ENCODE measurements at places on chromosomes 16 and 17.

DNA sequence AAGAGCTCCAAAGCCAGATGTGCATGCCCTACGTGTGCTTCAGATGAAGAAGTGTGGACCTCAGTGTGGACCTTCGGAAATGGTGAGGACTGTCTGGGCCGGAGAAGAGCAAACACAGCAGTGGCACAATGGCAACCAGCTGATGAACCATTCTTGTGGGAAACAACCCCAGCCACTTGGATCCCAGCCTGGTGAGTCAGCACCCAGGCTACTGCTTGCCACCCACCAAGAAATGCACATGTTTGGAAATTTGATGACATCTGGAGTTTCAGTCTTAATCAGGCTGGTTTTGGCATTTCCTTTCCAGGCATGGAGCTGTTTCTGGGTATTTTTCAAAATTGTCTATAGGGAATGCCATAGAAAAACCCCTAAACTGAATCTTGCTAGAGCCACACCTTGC lies 42.7 kb downstream of the DYNLRB2 start:
- no peak for DNase-seq

- no peak for DNase-seq
Measured at GRCh38 chr16:76614269-76614668, 337.1 kb downstream of the CNTNAP4 start.

- DNase-seq: no peak
Measured at GRCh38 chr16:66952430-66953110, 8.5 kb upstream of the CES3 start.

GRCh38 chr17:9401434-9401833 lies 174.2 kb downstream of the STX8 start:
- DNase-seq: no peak

DNA sequence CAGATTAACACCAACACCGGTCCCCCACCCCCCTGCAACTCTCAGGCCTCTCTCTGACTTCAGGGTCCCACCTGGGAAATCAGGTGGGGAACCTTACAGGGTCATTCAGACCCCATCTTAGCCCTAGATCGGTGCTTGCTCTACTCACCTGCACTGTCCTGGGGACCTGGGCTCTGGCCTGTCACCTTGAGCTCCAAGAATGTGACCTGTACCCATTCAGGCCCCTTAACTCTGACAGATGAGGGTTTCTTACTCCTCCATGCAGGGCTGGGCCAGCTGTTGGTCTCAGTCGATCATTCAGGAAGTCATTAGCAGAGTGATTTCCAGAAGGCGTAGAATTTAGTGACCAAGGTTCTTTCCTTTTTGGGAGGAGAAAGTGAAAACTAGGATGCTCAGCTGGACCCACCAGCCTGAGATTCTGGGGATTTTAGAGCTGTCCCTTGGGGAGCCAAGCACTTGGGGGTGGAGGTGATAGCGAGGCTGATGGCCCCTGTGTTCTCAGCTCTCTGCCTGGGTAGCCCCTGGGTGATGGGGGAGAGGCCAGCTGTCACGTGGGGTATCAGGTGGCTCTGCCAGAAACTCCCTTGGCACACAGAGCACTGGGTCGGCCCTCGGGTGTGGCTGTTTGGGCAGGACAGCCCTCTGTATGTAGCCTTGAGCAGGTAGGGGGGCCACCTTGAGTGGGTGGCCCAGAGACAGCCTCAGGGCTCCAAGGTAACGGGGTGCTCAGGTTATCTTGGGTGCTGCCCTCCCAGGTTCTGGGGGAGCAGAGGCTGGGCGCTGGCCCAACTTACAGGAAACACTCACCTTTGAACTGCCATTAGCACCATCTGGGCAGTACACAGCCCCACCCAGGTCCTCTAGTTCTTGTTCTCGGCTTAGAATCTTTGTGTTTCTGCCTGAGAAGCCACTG lies 724 bp downstream of the MVP start:
- DNase-seq: peak; percentile 34

DNA sequence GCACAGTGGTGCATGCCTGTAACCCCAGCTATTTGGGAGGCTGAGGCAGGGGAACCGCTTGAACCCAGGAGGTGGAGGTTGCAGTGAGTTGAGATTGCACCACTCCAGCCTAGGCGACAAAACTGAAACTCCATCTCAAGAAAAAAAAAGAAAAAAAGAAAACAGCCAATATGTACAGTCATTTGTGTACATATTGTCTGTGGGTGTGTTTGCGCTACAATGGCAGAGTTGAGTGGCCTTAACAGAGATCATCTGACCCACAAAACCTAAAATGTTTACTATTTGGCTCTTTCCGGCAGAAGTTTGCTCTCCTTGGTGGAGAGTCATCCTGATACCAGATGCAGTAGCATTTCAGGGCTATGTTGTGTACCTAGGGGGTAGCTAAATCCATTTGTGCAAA lies 57.9 kb downstream of the ARSG start:
- no peak for DNase-seq

DNA sequence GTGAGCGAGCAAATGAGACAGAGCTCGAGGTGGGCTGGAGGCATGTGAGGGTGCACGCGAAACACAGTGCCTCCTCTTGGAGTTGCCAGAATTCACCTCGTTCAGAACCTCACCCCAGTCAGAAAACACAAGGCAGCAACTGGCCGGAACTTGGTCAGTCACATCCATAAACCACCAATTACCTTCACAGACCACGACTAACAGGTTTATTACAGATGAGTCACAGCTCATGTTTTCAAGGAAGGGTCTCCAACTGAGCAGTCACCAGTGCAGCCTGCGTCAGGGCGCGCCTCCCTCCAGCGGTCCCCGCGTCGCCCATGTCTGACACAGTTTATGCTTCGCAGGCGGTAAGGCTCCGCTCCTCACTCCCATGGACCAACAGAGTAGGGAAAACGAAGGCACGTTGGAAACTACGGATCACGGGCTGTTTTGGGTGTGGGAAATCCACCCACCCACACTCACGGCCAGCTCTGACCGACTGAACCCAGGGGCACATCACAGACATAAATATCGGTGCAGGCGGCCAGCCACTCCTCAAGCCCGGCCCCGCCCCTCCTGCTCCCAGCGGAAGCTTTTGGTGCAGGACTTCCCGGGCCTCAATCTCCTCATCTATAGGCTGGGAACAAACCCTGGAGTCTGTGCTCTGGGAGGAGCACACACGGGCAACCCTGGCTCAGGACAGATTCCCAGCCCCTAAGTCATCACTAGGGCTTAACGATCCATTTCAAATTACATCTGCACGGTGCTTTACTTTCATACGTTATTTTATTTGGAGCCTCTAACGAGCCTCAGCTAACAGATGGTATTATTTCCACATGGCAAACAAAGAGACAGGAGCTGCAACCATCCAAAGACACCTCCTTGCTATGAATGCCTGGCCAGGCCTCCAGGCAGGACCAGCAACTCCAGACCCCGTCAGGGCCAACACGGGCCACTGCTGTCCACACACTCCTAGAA lies 126.3 kb downstream of the ZNF778 start:
- no peak for DNase-seq

- DNase-seq: no peak
Measured at GRCh38 chr17:81844327-81844851, 9.5 kb upstream of the PPP1R27 start.

- DNase-seq: no peak
Measured at GRCh38 chr16:2524339-2524938, 4.3 kb downstream of the AMDHD2 start.

DNA sequence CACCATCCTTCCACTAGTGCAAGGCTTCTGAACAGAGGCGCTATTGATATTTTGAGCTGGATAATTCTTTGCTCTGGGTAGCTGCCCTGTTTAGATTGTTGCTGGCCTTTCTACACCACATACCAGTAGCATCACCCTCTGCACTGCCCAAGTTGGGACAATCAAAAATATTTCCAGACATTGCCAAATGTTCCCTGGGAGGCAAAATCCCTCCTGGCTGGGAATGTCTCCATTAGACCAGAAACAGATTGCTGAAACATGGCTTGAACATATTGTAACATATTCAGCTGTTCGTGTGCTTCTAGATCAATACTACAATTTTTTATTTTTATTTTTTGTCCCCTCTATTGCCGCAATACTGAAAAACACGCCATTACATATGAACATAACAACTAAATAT lies 174.6 kb downstream of the ABCA8 start:
- no peak for DNase-seq

DNA sequence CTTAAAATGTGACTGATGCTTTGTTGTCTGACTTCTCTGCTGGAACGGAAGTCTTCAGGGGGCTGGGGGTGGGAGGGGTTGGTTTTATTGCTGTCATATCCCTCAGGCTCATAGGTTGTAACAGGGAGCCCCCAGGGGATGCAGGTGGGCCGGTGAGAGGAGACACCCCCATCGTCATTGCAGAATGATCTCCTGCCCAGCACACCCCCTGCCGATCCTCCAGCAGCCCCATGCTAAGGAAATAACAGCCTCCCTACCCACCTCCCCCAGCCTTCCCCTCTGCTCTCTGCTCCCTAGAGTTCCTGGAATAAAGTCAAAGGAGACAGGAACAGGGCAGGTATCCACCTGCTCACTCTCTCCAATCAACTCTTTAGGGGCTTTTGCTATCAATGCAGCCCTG lies 270.1 kb upstream of the TNRC6C start:
- DNase-seq: no peak
